NCI-H2029 treated with DMSO at 0.1 percent for 48 hours (cell line): ENCODE measurements at places on chromosomes 6 and 20.

DNA sequence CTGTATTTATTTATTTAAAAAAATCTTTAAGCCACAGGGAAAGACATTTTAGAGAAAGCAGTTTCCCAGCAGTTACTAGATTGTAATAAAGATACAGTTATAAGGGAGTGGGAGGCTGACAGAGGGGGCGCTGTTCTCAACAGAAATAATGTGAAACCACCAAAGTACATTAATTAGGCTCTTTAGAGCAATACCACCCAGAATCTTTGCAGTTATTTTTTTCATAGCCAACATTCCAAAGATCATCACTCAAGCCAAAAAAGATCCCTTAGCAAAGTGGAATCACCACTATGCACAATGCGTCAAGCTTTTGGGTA lies 331.3 kb upstream of the DEFB112 start:
- no peak for DNase-seq

DNA sequence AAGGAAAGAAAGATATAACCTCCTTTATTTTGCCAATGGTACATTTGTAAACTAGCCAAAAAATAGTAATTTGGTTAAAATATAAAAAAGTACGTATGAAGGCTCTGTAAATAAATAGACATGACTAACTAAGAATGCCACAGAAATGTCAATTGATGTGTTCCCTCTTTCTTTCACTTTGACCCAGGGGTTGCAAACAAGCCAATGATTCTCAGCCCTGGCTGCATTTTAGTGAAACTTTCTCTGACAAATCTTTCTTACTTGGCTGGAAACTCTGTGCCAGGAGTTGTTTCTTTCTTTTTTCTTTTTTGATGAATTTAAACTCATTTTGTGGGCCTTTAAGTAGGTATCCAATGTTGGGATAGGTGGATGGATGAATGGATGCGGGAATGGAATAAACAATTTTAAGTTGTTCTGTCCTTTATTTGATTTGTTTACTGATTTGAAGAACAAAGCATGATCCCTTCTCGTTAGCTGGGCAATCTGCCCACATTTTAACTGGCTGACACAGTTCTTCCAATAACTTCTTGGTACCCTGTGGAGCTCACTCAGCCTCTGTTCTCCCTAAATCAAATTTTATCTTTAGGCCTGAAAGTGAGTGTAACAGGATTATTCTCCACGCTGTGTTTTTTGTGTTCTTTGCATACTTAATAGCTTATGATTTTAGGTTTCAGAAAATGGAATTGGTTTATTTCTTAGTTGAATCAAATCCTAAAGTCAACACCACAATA lies 58.6 kb upstream of the GCLC start:
- no peak for DNase-seq

DNA sequence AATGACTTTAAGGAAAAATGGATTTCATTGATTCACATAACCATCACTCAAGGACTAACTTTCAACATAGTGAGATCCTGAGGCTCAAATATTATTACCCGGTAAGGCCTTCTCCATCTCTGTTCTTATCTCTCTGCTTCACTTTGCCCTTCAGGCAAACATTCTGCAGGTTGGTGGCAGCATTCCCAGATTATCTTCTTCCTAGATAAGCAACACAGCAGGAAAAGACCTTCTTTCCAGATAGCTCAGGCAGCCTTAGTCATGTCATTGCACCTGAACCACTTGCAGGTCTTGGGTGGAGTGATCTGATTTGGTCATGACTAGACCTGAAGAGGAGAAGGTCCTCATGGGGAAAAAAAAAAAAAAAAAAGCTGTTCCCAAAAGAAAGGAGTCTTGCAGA lies 5.3 kb upstream of the HIVEP2 start:
- no peak for DNase-seq

DNA sequence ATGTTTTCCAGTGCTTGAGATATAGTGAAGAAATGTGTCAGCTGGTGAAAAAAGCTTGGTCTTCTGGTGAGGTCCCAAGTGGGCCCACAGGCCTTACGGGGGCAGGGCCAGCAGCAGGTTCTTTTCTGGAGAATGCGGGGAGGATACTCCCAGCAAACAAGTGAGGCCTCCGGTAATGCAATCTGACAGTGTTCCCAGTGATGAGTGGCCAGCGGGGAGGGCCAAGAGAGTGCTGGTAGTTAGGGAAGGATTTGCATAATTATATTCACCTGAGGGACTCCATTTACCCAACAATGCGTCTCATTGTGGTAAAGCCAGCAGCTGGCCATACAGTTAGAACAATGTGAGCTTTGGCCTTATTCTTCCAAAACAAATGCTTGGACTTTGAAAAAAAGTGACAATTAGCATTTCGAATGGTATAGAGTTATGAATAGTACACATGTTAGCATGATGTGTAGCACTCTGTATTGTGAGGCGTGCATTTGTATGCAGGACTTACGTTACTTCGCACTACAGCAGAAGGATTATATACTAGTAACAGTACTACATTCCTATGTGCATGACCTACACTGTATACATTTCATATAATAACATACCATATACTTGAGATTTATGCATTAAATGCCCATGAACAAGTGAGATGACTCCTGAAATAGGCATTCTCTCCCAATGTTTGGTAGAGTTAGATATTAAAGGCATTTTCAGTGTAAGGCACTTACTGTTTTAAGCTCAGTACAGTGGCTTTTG lies 69.8 kb downstream of the MYB start:
- peak; percentile 16 for DNase-seq

DNA sequence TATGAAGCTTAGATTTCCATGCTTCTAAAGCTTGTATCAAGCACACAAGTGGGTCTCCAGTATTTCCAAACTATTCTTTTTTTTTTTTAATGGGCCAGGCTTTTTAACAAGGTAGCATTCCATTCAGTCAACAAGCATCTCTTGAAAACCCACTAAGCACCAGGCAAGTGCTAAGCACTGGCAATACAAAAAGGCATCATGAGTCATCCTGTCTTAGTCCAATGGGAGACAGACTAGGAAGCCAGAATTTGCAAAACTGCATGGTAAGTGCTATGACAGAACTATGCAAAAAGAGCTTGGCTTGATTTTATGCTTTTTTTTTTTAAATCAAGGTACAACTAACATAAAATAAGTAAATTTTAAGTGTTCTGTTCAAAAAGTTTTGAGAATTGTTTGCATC lies 109.3 kb upstream of the DST start:
- DNase-seq = no peak

- DNase-seq = no peak
Measured at GRCh38 chr6:146543940-146544615, 445 bp downstream of the RAB32 start.

DNA sequence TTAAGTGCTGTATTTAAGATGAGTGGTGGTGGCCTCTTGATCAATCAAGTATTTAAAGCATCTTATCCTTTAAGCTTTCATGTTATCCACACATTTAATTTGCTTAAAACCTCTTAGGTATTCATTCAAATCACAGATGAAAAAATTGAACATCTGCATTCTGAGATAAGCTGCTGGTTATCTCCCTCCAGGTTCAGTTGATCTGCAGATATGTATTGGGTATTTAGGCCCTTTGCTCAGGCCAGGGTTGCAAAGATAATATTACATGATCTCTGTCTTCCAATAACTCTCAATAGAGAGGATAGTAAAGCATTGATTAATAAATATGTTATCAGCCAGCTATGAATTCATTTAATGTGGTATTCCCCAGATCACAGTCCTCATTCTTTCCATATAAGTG lies 45.9 kb downstream of the RPS12 start:
- DNase-seq = no peak

DNA sequence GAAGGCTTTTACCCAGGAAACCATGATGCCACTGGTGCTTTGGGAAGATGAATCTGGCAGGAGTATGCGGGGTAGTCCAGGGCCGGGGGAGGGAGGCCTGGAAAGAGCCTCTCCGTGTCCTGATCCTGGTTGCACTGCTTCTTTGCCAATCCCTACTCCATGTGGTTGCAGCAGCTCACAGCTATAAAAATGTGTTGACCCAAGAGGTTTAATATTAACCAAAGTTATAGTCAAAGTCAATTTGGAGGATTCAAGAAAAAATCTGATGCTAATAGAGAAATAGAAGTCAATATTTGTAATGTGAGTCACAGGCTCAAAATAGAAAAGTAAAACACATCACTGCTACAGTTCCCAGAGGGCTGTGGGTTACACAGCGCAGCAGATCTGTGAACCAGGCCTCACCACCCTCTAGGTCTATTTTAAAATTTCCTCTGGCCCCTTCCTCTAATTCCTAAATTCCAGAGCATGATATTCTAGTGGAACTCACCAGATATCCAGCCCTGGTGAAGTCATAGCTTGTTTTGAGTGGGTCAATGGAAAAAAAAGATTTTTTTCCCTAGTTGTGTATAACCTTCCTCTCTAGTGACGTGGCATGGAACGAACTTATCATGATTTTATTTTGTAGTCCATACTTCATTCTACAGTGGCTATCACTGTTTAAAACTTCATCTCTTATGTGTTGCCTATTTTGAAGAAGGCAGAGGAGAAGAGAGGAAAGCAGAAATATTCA lies 63.2 kb upstream of the BMP2 start:
- no peak for DNase-seq

GRCh38 chr20:22601361-22602141 lies 17.2 kb upstream of the FOXA2 start:
- DNase-seq = no peak

- DNase-seq = no peak
Measured at GRCh38 chr6:72132427-72132826, 246.1 kb downstream of the RIMS1 start.

GRCh38 chr6:137949686-137950390 lies 82.8 kb downstream of the TNFAIP3 start:
- DNase-seq = no peak

DNA sequence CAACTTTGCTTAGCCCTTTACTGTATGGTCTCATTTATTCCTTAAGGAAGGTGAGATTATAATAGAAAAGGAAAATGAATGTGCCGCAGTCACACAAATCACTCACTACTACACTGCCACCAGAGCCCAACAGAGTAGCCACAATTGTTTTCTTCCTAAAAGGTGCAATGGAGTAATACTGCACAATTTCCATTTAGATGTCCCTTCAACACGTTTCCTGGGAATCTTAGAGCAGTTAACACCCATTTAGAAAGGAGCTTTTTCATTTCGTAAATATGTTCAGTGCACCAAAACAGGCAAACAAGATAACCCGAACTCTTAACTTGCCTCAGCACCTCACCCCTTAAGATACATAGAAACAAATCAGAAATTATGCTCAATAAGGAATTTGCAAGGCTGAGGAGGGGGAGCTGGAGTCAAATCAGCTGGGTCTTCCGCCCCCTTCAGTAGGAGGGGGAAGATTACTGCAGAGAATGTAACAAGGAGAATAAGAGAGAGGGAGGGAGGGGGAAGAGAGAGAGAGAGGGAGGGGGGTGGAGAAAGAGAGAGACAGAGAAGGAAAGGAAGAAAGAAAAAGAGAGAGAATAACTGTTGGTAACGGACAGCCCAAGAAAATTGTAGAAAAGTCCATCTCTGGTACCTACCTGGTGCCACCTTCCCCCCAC lies 155.5 kb downstream of the BCAS1 start:
- no peak for DNase-seq

DNA sequence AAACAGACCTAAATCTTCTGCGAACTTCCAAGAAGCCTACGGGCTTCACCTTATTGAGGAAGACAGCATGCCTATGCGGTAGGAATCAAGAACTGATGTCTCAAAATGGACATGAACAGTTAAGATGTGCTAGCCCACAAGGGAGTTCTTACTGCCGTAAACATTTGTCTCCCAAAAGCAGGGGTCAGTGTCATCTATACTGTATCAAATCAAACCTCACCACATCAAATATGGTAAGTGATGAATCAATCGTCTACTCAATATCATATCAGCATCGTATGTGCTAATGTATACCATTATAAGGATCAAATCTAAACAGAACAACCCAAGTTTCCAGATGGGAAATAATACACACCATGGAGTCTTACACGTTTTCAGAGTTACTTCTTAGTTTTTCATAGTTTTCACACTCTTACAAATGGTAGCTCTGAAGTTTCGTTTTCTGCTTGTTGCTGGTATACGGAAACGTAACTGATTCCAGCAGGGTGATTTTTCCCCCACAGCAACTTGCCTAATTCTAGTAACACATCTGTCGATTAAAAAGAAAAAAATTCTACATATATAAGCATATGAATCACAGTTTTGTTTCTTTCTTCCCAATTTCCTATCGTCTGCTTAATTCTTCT lies 12.6 kb downstream of the RRBP1 start:
- no peak for DNase-seq

- DNase-seq = no peak
Measured at GRCh38 chr20:41865938-41866337, 247.8 kb upstream of the CHD6 start.

GRCh38 chr6:18410412-18410811 lies 23.3 kb downstream of the RNF144B start:
- DNase-seq = no peak

DNA sequence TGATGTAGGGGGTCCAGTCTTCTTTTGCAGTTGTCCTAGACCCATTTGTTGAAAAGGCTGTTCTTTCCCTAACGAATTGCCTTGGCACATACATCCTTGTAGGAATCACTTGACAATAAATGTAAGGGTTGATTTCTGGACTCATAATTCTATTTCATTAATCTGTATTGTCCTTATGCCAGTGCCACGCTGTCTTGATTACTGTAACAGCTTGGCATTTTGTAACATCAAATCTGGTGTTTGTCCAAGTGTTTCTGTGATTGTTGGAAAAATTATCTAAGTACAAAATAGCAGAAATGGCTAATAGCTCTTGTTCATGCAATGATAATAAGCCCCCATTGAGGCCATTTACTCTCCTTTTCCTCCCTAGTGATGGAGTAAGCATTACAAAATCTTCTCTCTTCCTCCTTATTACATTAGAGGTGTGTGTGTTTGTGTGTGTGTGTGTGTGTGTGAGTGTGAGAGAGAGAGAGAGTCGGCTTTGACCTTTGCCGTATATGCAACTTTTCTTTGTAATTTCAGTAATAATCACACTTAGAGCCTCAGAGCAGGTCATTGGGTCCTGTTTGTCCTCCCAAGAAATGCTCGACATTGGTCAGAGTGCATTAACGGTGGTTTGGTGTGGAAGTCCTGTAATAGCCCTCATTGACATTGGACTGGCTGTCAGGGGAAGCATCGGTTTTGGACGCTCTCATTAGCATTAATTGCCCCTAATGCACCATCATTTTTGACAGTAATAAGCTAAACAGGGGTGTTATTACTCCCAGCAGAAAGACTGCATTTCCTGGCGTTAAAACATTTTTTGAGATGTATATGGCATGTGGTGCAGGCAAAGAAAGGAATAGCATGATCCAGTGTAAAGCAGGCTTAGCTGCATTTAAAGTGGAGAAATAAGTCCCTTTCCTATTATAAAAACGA lies 40.7 kb upstream of the MROH8 start:
- DNase-seq = no peak

DNA sequence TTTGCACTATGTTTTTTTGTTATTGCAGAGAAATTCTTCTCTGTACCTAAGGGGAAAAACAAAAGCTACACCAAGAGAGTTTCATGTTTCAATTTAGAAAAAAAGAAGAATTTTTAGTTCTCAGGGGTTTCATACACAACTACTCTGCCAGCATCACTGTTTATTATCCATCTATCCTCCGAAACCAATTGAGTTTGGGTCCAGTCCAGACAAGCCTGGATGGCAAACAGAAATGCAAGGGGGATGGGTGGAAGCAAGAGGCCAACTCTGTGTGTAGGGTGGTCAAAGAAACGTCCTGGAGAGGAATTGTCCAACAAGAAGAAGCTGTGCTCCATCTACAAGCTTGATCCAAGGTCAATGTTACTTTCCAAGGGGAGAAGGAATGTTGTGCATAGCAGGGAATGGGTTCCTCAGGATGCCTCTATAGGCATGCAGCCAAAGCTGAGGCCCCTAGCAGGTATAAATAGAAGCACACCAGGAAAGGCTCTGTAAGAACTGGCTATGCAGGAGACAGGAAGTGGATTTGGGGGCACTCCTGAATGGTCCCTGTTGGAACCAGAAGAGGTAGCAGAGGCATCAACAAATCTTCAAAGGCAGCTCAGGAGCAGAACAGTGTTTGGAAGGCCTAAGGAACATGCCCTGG lies 64.4 kb downstream of the FILIP1 start:
- DNase-seq = no peak
